GOT3 (cell line): ENCODE measurements at places on chromosomes 5 and 9.

DNA sequence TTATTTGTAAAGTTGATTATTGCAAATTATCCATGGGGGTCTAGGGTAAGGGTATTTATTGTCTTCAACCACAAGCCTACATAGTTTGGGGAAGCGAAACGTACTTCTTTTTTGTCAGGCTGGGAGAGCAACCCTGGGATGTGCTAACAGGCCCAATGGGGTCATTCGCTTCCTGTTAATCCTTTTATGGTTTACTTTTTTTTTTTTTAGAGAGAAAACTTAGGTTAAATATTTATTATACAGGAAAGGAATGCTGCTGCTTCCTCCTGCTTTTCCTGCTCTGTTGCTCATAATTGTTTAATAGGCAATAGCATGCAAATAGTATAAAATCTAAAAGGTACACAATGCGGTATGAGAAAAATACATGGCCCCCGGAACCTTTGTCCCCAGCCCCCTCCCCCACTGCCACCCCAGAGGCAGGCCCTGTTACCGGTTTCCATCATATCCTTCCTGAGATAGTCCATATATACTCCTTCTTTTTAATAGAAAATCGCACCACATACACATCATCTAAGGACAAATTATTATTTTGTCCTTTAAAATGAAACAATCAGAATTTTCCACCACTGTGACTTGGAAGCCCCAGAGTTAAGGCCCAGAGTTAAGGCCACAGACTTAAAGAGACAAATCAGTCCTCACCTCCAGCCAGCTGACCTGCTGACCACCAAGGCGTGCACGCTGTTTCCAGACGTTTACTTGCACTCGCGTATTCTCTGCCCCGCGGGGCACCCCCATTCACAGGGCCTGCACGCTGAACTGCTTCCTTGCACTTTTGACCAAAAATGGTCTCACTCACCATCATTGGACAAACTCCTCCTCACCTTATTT is 83.9 kb downstream of the NDFIP1 start:
- no peak for DNase-seq

DNA sequence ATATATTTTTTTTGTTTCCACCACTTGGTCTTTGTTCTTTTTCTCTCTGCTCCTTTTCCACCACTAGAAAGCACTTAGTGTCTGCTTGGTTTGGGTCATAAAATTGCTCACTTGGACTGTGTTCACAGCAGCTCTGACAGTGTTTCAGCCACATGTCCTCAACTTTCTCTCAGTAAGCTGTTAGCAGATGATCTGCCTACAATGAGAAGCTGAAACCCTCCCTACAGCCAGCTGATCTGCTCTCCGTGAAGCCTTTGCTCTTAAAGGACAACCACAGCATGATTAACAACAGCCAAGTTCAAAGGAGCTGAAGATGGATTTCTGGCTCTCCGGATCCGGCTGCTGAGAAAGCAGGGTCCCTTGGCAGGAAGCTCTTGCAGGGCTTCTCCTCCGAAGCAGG is 31.6 kb downstream of the PRLR start:
- DNase-seq: no peak

DNA sequence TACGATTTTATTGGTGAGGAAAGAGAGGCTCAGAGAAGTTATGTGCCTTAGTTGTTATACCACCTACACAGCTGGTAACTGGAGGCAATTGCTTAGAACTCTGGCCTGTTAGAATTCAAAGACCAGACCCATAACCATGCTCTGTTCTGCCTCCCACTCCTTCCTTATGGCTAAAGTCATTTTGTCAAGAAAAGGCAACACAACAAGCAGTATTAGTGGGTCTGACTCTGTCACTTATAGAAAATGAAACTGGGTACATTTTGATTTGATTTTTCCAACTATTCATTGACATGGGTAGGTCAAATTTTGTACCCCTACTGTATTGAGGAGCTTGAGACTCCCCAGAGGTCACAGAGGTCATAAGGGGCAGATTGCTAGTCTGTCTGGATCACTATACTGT is 44.5 kb upstream of the NR3C1 start:
- DNase-seq: no peak

DNA sequence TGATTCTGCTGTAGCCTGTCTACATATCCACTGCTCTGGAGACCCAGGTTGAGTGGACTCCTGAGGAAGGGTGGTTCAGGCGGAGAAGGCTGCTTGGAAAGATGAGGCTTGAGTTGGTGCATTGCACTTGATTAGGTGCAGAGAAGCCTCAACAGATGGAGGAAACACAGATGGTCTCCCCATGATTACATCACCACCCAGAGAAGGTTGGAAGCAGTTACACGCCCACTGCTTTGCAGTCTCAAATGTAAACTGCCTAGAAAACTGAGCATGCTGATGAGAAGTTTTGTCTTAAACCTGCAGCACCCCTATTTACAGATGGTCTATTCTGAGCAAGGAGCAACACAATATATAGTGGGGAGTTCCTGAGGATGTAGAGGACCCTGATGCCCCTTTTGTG is 266.6 kb downstream of the PIK3R1 start:
- no peak for DNase-seq

- DNase-seq: no peak
Observed at GRCh38 chr5:16669776-16670175, 53.0 kb upstream of the RETREG1 start.

- DNase-seq: no peak
Observed at GRCh38 chr5:111627862-111628261, 115.5 kb upstream of the STARD4 start.

DNA sequence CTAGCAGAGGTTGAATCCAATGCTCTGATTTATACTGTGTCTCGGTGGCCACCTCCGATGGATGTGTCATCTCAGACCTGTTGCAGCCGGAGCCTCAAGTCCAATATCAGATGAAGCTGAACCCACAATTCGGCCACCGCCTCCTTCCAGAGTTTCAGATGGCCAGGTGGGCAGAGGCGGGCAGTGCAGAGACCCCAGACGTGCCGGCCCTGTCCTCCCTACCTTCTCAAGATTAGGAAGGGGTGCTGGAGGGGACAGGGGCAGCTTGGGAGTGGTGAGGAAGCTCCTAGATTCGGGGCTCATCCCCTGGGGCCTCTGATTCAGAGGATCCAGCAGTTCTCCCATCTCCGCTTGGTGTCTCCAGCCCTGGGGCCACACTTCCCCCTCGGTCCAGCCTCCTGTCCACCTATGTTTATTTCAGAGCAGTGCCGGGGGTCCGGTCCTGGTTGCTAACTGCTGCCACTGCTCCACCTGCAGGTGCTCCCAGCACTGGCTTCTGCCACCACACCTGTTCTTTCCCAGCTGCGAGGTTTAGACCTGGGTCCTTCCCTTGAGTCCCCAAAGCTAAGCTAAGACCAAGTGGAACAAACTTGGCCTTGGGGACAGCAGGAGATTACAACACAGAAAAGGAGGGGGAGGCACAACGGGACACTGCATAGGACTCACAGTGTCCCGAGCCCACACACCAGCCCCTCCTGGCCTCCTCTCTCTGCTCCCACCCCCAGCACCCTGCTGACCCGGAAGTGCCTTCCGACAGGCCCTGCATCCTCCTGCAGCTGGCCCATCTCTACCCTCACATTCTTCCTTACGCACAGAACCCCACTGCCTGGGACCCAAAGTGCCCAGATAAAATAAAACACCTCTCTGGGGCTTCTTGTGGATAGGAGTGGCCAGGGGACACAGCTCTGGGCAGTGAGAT is 81.6 kb downstream of the NTNG2 start:
- DNase-seq: no peak

DNA sequence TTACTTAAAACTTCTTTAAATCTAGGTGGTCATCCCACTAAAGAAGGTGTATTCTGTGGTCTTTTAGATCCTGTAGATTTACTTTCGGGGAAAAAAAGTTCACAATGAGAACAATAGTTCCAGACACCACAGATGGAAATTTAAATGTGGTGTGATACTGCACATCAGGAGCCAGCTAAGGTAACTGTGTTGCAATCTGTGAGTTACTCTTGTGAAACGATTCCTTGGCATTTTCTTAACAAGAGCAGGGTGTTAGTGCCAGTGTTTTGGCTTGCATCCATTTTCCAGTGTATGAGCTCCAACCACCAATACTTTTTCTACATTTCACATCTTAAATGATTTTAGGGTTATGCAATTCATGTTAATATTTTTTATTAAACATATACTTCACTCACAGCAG is 674.5 kb downstream of the CETN3 start:
- DNase-seq: no peak
